ENCODE measurements at places on chromosomes 6 and 20.

DNA sequence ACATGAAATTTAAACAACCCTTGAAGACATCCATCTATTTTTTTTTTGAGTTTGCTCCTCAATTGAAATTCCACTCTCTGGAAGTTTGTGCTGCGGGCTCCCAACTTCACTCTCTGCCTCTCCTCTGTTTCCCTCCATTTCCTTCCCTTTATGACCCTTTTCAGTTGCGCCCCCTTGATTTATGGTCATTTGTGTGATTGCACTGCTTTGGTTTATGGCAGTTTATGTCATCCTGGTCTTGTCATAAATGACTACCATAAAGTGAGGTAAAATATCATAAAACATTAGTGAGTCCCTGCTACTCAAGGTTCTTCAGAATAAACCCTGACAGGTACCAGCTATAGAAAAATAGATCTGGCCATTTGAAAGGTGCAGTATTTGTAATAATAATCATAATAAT is 348.3 kb upstream of the ZFP64 start:
- no peak for DNase-seq

DNA sequence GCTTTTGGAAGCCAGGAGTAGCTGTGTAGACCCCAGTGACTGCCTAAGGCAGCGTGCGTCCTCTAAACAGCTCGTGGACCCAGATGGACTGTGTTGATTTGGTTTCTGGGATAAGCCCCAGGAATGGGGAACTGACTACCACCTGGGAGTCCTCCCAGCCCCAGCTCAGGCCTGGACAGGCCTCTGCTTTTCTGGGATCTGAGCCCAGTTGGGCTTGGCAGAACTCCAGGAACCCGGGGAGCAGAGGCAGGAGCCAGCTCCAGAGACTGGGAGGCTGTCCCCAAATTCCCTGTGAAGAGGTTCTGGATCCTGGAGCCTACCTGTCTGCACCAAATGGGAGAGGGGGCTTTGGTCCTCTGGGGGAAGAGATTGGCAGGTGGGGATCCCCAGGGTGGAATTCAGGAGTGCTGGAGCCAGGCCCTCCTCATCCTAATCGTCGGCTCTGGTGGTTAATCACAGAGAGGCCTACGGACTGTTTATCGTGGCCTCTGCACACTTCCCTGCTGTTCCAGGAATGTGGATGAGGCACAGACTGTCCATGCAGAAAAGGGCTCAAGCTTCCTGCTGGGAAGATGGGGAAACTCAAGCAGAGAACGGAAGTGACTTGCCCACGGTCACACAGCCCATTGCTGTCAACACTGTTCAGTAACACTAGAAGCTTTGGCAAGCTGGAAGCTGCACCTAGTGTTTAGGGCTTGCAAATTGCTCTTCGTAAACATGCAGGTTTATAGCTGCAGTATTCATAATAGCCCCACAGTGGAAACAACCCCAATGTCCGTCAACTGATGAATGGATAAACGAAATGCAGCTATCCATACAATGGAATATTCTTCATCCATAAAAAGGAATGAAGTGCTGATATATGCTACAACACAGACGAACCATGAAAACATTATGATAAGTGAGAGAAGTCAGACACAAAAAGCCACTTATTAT is 100.6 kb downstream of the KCNB1 start:
- DNase-seq, result peak; percentile 91

DNA sequence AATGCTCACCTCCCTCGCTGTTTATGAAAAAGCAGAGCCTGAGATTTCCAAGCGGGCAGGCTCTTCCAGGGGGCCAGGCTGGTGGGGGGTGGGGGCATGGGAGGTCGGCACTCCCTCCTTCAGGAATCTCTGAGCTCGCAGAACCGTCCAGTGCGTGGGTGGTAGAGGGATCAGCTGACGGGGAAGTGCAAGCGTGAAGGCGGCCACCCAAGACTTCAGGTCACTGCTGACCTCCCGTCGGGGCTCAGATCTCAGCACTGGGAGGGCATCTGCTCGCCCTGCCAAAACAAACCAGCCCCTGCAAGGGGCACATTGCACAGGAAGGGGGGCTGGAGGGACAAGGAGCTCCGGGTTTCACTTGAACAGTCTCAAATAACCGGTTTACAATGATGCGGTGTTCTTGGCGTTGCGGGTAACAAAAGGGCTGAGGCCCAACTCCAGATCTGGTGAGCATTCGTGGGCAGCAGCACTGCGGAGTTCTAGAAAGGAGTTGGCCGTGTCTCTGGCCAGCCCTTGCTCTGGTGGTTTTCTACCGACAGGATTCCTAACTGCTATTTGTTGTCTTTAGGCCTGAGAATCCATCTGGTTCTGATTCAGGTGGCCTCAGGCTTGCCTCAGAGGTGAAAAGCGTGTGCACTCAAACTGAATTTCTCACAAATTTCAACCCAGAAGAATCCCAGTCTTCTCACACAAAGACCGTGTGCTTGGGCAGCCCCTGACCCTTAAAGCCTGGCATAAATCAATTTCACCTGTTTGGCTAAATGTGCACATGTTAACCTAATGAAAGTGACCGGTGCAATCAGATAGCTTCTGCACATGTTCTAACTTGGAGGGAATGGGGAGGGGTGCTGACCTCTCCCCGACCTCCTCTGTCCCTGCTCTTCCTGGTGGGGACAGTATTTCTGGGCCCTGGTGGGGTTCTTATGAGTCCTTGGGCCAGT is 191.6 kb downstream of the MYLK4 start:
- no peak for DNase-seq

GRCh38 chr6:81575442-81575841 is 177.0 kb downstream of the TENT5A start:
- no peak for DNase-seq

DNA sequence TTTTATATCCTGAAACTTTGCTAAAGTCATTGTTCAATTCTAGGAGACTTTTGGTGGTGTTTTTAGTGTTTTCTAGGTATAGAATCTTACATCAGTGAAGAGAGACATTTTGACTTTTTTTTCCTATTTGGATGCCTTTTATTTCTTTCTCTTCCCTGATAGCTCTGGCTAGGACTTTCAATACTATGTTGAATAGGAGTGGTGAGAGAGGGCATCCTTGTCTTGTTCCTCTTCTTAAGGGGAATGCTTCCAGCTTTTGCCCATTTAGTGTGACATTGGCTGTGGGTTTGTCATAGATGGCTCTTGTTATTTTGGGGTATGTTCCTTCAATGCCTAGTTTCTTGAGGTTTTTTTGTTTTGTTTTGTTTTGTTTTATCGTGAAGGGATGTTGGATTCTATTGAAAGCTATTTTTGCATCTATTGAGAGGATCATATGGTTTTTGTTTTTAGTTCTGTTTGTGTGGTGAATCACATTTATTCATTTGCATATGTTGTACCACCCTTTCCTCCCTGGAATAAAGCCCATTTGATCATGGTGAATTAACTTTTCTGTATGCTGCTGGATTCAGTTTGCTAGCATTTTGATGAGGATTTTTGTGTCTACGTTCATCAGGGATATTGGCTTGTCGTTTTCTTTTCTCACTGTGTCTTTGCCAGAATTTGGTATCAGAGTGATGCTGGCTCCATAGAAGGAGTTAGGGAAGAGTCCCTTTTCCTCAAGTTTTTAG is 540.1 kb upstream of the FLRT3 start:
- DNase-seq, result no peak

GRCh38 chr6:125869427-125869826 is 78.7 kb downstream of the NCOA7 start:
- DNase-seq, result no peak

GRCh38 chr6:168274037-168274952 is 45.3 kb downstream of the DACT2 start:
- DNase-seq, result no peak

DNA sequence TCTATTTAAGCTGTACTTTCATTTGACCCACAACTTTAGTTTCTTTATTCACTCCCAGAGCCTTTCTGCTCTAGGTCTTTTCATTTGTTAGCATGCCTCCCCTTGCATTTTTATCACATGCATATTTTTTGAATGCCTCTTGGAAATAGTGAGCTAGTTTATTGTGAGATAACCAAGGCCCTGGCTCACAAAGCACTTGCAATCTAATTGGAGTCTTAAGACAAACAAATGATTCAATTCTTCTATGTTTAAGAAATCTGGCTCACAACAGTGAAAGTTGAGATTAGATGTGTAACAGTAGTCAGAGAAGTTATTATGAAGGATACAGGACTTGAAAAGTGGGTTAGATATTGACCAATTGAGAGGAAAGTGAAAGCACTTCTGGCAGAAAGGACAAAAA is 173.4 kb downstream of the MOXD1 start:
- no peak for DNase-seq

GRCh38 chr20:10371467-10371866 is 62.6 kb downstream of the MKKS start:
- DNase-seq, result no peak

GRCh38 chr6:158043008-158043407 is 61.3 kb downstream of the SYNJ2 start:
- no peak for DNase-seq

DNA sequence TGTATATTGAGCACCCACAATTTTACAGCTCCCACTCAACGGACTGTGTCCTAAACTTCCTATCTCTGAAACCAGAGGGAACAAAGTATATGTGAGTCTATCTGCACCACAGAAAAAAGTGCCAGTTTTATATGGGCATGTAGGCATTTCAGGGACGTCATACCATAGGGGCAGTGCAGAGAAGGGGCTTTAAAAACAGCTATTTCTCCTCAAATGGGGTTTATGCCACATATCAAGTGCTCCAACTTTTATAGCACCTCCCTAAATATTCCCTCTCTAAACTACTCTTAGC is 28.9 kb upstream of the ASF1A start:
- DNase-seq, result no peak

DNA sequence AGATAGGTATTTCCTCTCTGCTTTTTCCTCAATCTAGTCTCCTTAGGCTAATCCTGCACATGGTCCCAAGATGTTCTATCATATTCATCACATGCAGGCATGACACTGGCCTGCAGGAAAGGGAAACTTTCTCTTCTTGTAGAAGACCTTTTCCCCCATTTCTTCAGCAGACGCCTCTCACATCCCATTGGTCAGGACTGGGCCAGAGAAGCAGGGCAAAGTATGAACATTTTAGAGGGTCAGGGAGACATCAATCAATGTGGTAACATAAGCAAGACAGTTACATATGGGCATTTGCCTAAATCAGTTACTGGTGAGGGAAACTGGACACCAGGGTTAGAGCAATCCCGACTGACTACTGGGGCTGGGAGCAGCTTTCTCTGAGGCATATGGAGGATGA is 90.1 kb downstream of the CRYBG1 start:
- no peak for DNase-seq

- DNase-seq, result no peak
Measured at GRCh38 chr20:38267296-38267695, 6.8 kb upstream of the KIAA1755 start.

DNA sequence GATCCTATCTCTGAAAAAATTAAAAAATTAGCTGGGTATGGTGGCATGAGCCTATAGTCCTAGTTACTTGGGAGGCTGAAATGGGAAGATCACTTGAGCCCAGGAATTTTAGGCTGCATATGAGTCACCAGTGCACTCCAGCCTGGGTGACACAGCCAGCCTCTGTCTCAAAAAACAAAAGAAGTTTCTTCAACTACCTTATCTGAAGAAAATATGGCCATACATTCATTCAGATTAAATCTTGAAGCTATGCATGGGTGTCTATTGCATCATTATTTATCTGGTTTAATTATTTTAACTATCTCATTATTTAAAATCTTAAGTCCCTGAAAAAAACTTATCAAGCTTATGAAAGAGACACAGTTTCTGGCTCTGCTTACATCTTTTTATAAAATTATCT is 204.1 kb downstream of the SIM1 start:
- DNase-seq, result no peak

GRCh38 chr6:74976701-74977100 is 229.2 kb downstream of the COL12A1 start:
- no peak for DNase-seq

GRCh38 chr6:4281341-4282293 is 146.2 kb upstream of the ECI2 start:
- peak; percentile 89 for DNase-seq

DNA sequence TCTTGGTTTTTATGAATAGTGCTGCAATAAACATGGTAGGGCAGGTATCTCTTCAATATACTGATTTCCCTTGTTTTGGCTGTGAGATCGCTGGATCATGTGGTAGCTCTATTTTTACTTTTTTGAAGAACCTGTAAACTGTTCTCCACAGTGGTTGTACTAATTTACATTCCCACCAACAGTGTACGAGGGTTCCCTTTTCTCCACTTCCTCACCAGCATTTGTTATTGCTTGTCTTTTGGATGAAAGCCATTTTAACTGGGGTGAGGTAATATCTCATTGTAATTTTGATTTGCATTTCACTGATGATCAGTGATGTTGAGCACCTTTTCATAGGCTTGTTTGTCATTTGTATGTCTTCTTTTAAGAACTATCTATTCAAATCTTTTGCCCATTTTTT is 8.0 kb upstream of the ARG1 start:
- no peak for DNase-seq

GRCh38 chr6:24355393-24355792 is 2.5 kb downstream of the DCDC2 start:
- no peak for DNase-seq

- DNase-seq, result no peak
Measured at GRCh38 chr6:35311390-35312075, 13.9 kb downstream of the DEF6 start.

DNA sequence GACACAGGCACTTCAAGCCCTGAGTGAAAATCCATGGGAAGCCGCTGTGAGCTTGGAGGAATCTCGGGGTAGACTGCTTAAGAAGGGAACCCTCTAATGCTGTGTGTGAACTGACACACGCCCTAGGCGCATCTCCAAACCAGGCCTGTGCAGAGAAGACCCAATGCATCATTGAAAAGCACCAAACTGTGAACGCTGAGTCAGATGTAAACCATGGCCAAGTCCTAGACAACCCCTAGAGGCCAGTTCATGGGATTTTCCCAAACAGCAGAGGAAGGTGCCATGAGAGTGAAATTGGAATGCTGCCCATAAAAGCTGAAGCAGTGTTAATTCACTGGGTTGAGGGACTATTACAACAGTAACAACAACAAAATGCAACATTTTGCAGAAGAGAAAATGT is 296.5 kb downstream of the SMOC2 start:
- DNase-seq, result no peak

- DNase-seq, result no peak
Measured at GRCh38 chr6:15642276-15642675, 20.6 kb downstream of the DTNBP1 start.

- DNase-seq, result no peak
Measured at GRCh38 chr20:61588411-61589385, 336.6 kb downstream of the CDH4 start.

GRCh38 chr6:139250296-139251044 is 41.3 kb downstream of the TXLNB start:
- peak; percentile 26 for DNase-seq

Data from NCI-H1105 (cell line).